ENCODE measurements at places on chromosomes 7 and 10.

DNA sequence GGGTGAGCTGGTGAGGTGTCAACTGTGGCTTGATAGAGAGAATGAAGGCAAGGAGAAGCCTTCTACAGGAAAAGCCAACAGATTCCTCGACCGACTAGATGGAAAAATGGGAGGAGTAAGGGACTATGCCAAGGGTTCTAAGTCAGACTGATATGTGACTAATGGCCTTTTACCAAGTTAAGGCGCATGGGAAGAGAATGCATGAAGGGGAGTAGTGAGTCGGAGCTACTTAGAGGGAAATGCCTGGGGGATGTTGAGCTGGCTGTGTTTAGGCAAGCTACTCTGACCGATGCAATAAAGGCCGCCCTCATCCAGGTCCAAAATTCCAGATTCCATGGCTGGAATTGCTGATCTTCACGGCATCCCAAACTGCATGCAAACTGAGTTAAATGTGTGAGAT is 48.2 kb downstream of the APBB1IP start:
- H3K4me3 ChIP-seq, result no peak overlapping the region
- H3K27me3 ChIP-seq, result no peaks in the 10 kb centered on the region
- no peak for DNase-seq
- H3K27ac ChIP-seq, result peak overlapping the region; percentile 87

DNA sequence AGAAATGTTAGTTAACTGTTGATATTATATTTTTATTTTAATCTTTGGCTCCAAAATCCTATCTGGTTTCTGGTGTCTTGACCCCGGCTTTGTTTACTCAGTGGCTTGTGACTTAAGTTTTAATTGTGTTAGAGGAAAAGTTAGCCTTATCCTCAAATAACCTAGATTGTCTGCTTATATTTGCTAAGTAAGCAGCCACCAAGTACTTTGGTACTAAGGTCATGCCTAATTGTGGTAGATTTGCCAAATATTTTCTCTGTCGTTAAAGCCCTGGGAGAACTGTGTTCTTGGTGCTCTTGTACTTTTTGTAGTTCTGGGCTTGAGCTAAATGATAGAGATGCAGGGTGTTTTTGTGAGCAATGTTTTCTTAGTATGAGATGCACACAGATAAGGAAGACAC is 34.8 kb downstream of the GPR158 start:
- no peak overlapping the region for H3K27ac ChIP-seq
- no peak for DNase-seq
- H3K4me3 ChIP-seq, result no peak overlapping the region

DNA sequence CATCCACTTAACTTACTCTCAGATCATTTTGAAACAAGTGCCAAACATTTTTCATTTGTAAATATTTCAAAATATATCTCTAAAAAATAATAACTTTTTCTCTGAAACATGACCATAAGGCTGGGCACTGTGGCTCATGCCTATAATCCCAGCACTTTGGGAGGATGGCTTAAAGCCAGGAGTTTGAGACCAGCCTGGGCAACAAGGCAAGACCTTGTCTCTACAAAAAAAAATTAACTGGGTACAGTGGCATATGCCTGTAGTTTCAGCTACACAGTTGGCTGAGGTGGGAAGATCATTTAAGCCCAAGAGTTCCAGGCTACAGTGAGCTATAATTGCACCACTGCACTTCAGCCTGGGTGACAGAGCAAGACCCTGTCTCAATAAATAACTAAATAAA is 36.4 kb downstream of the USP54 start:
- no peaks in the 10 kb centered on the region for H3K27me3 ChIP-seq
- H3K4me3 ChIP-seq, result no peak overlapping the region

DNA sequence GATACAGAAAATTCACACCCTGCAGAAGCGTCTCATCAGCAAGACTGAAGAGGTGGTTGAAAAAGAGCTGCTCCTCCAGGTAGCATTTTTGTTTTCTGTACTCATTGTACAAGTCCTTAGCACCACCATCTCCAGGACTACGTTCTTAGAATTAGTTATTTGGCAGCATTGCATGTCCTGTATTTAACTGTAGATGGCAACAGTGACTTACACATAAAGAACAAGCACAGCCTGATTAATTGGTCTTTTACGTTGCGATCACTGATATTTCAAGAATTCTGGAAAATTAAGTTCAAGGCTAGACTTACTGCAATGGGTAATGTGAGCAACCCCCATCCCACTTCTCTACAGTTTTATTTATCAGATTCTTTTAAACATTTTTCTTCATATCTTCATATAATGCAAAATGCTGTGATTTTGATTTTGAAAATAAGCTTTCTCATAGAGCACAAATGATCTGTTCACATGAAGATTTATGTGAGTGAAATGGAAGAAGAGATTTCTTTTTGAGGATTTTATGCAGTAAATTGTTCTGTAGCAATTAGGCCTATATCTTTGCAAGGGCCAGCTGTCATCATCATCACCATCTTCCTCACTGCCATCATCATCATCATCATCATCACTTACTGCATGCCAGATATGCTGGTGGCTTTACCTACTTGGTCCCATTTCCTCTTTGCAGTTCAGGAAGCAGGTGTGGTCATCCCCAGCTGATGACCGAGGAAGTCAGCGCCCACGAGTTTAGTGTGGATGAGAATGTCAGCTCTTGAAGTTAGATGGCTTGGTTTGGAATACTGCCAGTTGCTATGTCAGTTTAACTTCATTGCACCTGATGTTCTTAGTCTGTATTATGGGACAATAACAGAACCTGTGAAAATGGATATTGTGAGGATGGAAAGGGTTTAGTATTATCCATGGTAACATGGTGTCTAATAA is 53.4 kb downstream of the CFAP58 start:
- H3K27me3 ChIP-seq, result no peaks in the 10 kb centered on the region
- H3K27ac ChIP-seq, result no peak overlapping the region
- H3K4me1 ChIP-seq, result no peaks in the 10 kb centered on the region
- H3K4me3 ChIP-seq, result no peak overlapping the region

DNA sequence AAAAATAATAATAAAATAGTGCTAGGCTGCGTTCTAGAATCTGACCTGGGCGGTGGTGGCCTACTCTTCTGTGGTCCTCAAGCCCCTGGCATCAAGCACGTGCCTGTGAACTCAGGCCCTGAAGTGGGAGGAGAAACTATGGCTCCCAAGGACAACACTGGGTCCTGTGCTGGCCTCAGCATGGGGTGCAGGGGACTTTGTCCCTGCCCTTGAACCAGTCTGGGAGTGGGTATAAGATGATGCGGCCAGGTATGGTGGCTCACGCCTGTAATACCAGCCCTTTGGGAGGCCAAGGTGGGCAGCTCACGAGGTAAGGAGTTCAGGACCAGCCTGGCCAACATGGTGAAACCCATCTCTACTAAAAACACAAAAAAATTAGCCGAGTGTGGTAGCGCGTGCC is 5.5 kb downstream of the ZP3 start:
- no peaks in the 10 kb centered on the region for H3K4me1 ChIP-seq
- H3K27me3 ChIP-seq, result no peaks in the 10 kb centered on the region
- DNase-seq, result no peak
- H3K36me3 ChIP-seq, result no peaks in the 10 kb centered on the region
- H3K27ac ChIP-seq, result no peak overlapping the region

DNA sequence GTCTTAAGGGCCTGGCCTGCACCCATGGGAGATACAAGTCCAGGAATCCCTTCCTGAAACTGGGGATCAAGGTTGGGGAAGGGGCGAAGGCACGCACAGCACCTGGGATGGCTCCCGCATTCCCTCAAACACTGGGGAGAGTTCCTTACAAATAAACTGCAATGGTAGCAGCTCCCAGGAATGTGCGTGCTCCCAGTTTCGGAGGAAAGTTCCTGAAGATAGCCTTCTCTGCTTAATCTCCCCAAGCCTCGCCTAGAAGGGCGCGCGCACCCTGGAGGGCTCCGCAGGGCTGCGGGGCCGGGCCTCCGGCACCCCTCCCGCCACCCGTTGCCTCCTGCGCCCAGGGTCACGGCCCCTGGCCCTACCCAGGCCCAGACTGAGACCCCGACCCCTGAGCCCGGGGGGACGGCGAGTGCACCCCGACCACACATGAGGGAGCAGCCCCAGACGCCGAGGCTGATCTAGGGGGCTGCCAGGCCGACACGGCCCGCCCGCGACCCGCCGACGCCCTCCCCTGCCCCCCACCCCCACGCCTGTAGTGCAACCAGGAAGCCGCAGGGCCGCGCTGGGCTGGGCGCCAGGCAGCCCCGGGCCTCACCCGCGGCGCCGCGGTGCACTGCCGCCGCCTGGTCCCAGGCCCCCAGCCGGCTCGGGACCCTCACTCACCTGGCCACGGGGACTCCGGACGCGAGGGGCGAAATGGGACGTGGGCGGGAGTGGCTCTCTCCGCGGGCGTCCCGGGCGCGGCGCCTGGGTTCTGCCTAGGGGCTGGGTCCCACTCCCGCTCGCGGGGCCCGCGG is 460 bp downstream of the ANXA11 start:
- DNase-seq, result peak; percentile 81
- H3K27me3 ChIP-seq, result no peaks in the 10 kb centered on the region
- no peaks in the 10 kb centered on the region for H3K36me3 ChIP-seq
- peaks cover 11% of the 10 kb centered on the region for H3K4me1 ChIP-seq
- peak overlapping the region; percentile 75 for H3K4me3 ChIP-seq

All from SK-N-SH (cell line).